ENCODE measurements at places on chromosomes 4 and X.

DNA sequence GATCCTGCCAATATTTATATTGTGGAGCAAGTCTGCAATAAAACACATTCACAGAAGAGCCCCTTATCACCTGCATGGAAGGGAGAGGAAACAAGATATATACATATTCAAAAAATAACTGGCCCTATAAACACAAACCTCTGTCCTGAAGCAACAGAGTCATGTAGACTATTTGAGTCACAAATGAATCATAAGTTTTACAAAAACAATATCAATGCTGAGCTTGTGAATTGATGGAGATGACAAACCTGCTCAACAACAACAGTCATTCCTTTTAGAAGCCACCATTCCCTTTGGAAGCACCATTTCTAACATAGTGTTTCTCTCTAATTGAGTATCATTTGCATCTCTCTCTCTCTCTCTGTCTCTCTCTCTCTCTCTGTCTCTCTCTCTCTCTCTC, 313.9 kb downstream of the MID1IP1 start:
- no peak for DNase-seq

- no peak for DNase-seq
These were observed 100.7 kb upstream of the PTPN13 start for GRCh38 chr4:86493460-86493859.

- no peak for DNase-seq
These were observed 162.4 kb upstream of the FMR1 start for GRCh38 chrX:147749308-147749707.

- no peak for DNase-seq
These were observed 36.4 kb upstream of the MAMLD1 start for GRCh38 chrX:150326541-150327247.

DNA sequence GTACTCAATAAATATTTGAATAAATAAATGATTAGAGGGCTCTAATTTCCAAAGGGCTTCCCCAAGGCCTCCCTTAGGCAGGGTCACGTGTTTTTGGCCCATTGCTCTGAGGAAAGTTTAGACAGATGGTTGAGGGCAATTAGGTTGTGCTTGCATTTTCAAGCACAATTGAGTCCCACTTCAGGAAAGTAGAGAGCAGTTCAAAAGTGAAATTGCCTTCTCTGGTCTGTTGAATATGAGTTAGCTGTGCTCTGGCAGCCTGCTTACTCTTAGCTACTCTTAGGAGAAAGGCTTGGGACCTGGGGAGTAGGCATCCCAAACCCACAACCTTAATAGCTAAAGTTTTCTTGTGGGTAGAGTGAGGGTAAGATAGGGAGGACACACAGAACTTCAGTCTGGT, 9.0 kb upstream of the DRP2 start:
- no peak for DNase-seq

GRCh38 chr4:53015681-53016080, 153.6 kb downstream of the RASL11B start:
- peak; percentile 25 for DNase-seq

DNA sequence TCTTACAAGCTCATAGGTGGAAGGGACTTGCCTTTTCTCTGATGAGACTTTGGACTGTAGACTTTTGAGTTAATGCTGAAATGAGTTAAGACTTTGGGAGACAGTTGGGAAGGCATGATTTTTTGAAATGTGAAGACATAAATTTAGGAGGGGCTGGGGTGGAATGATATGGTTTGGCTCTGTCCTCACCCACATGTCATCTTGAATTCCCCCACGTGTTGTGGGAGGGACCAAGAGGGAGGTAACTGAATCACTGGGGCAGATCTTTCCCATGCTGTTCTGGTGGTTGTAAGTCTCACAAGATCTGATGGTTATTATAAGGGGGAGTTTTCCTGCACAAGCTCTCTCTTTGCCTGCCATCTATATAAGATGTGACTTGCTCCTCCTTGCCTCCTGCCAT, 777.9 kb downstream of the CENPC start:
- no peak for DNase-seq
